Left renal cortex interstitium (tissue), 4 donors: ENCODE measurements at places on chromosomes 6 and 20.
A peak's percentile ranks its signal among the peaks of the same experiment; 100 is the strongest.

DNA sequence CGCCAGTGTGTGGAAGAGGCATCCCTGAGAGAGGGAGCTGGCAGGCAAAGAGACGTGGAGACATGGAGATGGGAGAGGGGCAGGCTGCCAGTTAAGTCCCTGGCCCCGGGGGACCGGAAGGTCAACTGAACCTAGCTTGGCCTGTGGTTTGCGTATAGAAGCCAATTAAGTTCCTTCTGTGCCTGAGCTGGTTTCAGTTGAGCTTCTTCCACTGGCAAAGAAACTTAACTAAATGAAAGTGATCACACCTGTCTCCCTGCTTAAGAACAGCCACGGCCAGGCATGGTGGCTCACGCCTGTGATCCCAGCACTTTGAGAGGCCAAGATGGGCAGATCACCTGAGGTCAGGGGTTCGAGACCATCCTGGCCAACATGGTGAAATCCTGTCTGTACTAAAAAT lies 26.7 kb upstream of the NNAT start:
- no peak for DNase-seq

GRCh38 chr20:60049601-60050000 lies 91.4 kb downstream of the CDH26 start:
- DNase-seq = no peak

GRCh38 chr6:91573826-91574416 lies 987.0 kb upstream of the MAP3K7 start:
- DNase-seq = no peak

- no peak for DNase-seq
These were observed 28.1 kb downstream of the PKIG start for GRCh38 chr20:44610313-44610962.

GRCh38 chr20:45812157-45813005 lies at the start of gene UBE2C:
Gene UBE2C, plus strand, starts transcription at chr20:45812644. Its CDS starts 52 bp downstream, at chr20:45812696.
- DNase-seq = peak; percentile 95

DNA sequence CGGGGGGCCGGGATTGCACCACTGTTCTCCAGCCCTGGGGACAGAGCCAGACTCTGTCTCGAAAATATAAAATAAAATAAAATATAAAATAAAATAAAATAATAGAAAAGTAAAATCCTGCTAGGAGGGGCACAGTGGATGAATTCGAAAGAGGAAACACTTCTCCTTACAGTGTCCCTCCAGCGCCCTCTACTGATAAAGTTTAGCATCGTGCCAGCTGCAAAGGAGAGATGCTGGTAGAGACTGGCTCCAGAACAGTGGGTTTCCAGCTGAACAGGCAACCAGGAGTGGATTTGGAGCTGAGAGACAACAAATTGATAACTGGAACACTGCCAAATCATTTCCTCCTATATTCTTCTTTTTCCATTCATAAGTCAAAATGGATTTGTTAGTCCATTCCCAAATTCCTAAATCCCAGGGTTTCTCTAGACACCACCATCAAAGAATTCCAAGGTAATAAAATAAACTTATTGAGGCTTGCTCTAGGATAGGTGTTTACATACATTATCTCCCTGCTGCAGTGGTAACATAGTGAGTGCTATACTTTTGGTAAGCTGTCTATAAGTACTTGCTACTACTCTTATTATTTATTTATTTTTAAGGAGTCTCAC lies 31.7 kb upstream of the TBPL1 start:
- no peak for DNase-seq

DNA sequence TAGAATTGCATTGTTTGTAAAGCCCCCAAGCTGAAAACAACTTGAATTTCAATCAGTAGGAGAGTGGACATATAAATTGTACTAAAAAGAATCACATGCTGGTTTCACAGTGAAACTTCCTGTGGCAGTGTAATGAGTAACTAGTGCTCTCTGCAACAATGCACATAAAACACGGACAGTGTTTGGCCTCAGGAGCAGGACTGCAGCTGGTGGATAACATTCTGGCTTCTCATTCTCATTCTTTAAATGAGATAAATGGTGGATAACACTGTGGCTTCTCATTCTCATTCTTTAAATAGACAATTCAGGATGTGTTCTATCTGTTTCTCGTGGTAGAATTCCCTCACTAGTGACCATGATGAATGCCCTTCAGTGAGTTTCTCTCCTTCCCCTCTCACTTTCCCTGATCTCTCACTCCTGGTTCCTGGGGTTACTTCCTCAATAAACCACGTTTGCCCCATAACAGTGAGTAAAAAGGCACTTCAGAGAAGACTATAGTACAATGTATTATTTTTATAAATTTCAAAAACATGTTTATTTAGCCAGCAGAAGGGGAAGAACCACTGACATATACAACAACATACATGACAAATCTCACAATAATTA lies 59.9 kb downstream of the SLC22A2 start:
- no peak for DNase-seq
